ENCODE measurements at places on chromosomes 4 and X.

- DNase-seq = no peak
Measured at GRCh38 chr4:84325625-84326024, 173.5 kb downstream of the NKX6-1 start.

GRCh38 chr4:101264993-101265815 lies 82.1 kb downstream of the PPP3CA start:
- DNase-seq = no peak

- DNase-seq = no peak
Measured at GRCh38 chrX:87900320-87900908, 382.8 kb downstream of the KLHL4 start.

GRCh38 chrX:16212024-16212423 lies 44.7 kb downstream of the MAGEB17 start:
- DNase-seq = no peak

- DNase-seq = no peak
Measured at GRCh38 chrX:11180571-11180970, 69.4 kb downstream of the HCCS start.

DNA sequence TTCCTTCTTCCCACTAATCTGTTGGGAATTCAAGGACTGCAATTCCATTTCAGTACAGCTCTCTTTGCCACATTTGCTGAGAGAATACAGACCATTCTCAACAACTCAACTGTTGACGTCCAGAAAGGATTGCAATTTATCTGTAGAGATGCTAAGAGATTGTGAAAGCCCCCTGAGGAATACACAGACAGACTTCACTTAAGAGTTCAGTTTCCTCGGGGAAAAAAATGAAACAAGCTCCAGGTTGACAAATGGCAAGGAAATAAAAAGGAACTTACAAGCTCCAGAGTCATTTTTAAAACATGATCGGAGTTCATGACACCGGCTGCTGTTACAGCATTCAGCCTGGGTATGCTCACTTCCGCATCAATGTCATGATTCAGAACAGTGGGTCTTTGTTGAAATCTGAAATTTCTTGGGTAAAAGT lies 13.8 kb downstream of the TLR10 start:
- DNase-seq = no peak

- DNase-seq = no peak
Measured at GRCh38 chr4:156673483-156673882, 298.1 kb downstream of the PDGFC start.

GRCh38 chrX:9207142-9207541 lies 173.2 kb upstream of the FAM9B start:
- no peak for DNase-seq

- no peak for DNase-seq
Measured at GRCh38 chr4:92101737-92102172, 202.0 kb upstream of the GRID2 start.

- DNase-seq = no peak
Measured at GRCh38 chrX:99421796-99422195, 988.3 kb downstream of the PCDH19 start.

- DNase-seq = no peak
Measured at GRCh38 chrX:30938295-30938694, 49.2 kb upstream of the TAB3 start.

GRCh38 chrX:94454159-94454558 lies 780.2 kb downstream of the FAM133A start:
- DNase-seq = no peak

DNA sequence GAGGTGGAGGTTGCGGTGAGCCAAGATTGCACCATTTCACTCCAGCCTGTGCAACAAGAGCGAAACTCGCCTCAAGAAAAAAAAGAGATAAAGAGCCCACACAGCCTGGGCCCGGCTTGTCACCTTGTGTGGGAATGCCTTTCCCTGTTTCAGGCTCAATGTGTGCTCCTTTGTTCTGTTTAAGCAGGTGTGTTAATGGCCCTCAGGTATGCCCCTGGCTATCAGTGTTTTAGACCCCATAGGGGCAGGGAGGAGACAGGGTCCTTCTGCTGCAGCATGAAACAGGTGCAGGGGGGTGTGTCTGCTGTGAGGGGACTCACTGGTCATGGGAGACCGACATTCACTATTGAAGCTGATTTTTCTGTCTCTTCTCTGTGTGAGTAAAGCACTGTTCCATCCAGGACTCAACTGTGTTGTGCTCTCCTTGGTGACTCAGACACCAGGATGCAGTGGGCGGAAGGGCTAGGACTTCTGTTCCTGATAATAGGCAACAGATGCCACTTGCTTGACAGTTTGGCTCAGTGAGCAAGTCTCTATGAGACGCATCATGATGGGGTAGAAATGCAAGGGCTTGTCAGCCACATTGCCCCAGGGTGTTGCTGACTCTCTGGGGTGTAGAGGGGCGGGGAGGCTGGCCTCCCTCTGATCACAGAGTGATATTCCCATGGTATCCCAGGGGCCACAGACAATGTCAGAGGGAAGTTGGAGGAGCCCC lies 15.6 kb upstream of the LAP3 start:
- no peak for DNase-seq

GRCh38 chrX:146396409-146396808 lies 413.2 kb upstream of the CXorf51B start:
- DNase-seq = no peak

- DNase-seq = no peak
Measured at GRCh38 chrX:134406356-134407064, 53.5 kb upstream of the HPRT1 start.

GRCh38 chrX:15576019-15576418 lies 24.7 kb downstream of the ACE2 start:
- no peak for DNase-seq

DNA sequence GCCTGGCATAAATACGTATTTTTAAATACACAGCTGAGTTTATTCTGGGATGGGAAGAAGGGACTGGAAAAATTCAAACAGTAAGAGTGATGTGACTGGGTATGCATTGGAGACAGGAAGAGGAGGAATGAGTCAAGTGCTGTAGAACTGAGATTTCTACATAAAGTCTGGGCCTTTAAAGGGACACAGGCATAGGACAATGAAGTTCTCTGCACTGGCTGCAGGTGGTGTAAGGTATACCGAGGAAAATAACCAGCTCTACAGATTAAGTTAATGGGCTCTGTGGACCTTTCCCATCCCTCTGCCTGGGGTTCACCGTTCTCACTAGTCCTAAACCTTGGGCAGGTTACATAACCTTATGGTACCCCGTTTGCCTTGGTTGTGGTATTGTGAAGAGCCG lies 68.7 kb downstream of the DHX15 start:
- DNase-seq = no peak

GRCh38 chrX:9352243-9352642 lies 112.6 kb upstream of the TBL1X start:
- no peak for DNase-seq

DNA sequence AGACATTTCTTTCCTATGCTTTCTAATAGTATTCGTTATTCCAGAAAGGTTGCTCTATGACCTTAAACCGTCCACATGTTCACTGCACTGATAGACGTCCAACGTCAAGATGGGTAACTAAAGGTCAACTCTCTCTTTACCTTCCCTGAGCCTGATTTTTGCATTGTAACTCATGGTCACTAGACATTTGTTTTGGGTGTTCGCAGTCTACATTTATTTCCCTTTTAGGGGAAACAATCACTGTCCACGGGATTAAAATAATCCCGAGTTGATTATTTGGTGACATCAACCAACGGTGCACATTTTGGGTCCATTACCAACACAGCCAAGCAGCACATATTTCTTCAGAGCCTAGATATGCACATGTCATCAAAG lies 540 bp upstream of the HADH start:
- no peak for DNase-seq

- DNase-seq = no peak
Measured at GRCh38 chr4:143375326-143376073, 38.8 kb downstream of the GAB1 start.

- DNase-seq = no peak
Measured at GRCh38 chr4:121253961-121254360, 89.8 kb upstream of the TNIP3 start.

GRCh38 chr4:2412534-2412884 lies 5.9 kb downstream of the ZFYVE28 start:
- DNase-seq = peak; percentile 54

- DNase-seq = no peak
Measured at GRCh38 chr4:55183926-55184599, 58.7 kb upstream of the KDR start.

GRCh38 chrX:63434665-63435064 lies 83.5 kb upstream of the SPIN4 start:
- DNase-seq = no peak

DNA sequence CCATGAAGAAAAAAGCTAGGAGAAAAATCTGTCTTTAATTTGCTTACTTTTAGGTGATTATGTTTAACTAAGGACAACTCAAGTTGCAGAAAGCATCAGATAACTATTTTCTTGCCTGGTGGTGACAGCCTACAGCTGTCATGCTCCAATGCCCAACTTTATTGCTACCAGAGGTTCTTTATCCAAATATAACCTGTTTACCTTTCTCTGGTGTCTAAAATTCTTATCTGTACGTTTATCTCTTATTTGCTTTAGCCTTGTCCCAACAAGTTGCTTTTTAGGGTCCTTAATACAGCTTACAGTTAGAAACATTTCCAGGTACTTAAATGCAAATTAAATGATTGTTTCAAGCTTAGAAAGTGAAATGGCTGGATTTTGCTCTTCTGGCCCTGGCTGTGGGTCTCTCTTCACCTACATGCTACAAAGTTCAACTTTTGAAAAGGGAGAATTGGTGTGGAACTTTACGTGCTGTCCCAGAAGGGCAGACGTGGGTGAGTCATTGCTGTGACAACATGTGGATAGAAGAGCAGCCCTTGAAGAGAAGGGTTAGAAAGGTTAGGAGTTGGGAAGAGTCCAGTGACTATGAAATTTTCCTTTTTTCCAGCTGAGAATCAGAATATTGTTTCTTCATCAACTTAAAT lies 60.7 kb downstream of the HPGD start:
- no peak for DNase-seq

- DNase-seq = no peak
Measured at GRCh38 chrX:137032341-137032694, 1.5 kb downstream of the GPR101 start.

DNA sequence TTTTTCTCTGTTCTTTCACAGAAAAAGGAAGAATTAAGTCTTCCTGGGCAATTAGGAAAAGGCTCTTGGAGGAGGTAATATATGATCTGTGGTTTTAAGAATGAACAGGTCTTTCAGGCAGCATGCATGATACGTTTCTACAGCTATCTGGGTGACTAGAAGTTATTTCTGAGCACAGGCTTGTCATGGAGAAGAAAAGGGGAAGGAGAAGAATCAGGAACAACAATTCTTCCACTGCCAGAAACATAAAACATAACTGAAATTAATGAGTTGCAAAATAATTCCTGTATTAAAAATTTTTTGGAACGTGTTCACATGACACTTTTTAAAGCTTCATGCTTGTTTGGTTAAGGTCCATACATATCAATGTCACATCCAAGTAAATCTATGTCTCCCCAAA lies 17.7 kb upstream of the STIM2 start:
- no peak for DNase-seq

GRCh38 chrX:139924069-139924695 lies 8.7 kb downstream of the ATP11C start:
- DNase-seq = no peak

DNA sequence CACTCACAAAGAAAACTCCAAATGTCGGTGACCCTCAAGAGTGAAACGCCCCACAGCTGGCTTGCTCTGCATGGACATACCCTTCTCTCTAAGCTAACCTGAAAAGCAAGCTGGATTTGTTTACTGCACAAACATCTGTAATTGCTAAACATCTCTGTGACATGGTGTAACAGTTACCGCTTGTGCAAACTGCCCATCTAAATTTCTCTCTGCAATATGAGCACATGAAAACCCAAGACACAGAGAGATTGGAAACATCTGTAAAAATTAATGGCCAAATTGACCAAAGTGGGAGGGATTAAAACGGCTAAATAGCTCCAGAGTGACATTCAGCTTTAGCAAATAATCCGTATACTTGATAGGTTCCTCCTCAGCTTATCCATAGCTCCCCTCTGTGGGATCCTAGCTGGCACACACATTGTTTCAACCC lies 155.0 kb upstream of the MAP3K15 start:
- no peak for DNase-seq

DNA sequence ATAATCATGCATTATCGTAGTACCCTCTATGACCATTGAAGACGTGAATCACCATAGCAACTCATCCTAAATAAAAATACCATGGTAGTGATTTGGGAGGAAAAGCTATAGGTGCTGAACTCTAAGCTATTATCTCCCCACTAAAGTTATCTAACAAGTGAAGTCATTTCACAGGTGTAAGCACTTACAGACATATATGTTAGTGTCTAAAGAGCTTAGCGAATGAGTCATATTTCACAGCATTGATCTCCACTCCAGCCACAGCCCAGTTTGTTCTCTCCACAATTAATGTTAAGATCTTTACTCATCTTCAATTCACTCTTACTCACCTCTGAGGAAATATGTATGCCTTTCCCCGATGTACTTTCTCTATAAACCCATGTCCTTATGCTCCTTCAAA lies 57.0 kb downstream of the DCAF8L1 start:
- no peak for DNase-seq

DNA sequence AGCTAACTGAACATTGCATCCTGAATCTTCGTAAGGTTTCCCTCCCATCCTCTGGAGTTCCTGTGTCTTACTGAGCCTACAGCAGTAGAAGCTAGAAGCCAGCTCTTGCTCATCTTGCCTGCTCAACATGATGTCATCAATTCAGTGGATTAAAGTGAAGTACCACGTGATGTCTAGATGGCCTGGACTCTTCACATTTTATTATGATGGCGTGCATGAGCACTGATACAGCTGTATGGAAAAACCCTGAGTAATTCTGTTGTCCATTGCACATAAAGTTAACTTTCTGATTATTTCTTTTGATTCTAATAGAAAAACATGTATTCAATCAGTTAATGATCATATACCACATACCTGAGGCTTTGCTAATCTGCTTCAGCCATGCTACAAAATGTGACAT lies 2387.7 kb upstream of the TENM3 start:
- DNase-seq = no peak

- DNase-seq = no peak
Measured at GRCh38 chr4:53649357-53649756, 58.1 kb upstream of the LNX1 start.

- DNase-seq = no peak
Measured at GRCh38 chr4:82898322-82899243, 2.0 kb upstream of the THAP9 start.

- DNase-seq = no peak
Measured at GRCh38 chr4:173374588-173374987, 3.8 kb downstream of the SAP30 start.

- no peak for DNase-seq
Measured at GRCh38 chr4:79682161-79682560, 274.1 kb upstream of the GK2 start.

All from stimulated activated CD4-positive, alpha-beta T cell treated with anti-CD3 and anti-CD28 coated beads, Interleukin-4, amount 100 ng/mL, for 48 hours (primary cell).